ENCODE measurements at places on chromosomes 2 and 18. TPM values are rescaled to one million over a fixed set of nuclear protein-coding genes. Genes with fewer than 3 reads are reported as not detected.

The REG3G gene
- total RNA-seq = not detected

The PPP1CB gene
- total RNA-seq = 231 TPM

The VAMP5 gene
- total RNA-seq = 7.4 TPM

The ECEL1 gene
- not detected for total RNA-seq

The PROC gene
- total RNA-seq = 5.8 TPM

The HMSD gene
- total RNA-seq = not detected

The ID2 gene
- total RNA-seq = 0.61 TPM

The SPRED2 gene
- total RNA-seq = 33.5 TPM

The AQP12A gene
- total RNA-seq = not detected

All from PC-9 (cell line).